ENCODE measurements at places on chromosomes 1 and 21.

DNA sequence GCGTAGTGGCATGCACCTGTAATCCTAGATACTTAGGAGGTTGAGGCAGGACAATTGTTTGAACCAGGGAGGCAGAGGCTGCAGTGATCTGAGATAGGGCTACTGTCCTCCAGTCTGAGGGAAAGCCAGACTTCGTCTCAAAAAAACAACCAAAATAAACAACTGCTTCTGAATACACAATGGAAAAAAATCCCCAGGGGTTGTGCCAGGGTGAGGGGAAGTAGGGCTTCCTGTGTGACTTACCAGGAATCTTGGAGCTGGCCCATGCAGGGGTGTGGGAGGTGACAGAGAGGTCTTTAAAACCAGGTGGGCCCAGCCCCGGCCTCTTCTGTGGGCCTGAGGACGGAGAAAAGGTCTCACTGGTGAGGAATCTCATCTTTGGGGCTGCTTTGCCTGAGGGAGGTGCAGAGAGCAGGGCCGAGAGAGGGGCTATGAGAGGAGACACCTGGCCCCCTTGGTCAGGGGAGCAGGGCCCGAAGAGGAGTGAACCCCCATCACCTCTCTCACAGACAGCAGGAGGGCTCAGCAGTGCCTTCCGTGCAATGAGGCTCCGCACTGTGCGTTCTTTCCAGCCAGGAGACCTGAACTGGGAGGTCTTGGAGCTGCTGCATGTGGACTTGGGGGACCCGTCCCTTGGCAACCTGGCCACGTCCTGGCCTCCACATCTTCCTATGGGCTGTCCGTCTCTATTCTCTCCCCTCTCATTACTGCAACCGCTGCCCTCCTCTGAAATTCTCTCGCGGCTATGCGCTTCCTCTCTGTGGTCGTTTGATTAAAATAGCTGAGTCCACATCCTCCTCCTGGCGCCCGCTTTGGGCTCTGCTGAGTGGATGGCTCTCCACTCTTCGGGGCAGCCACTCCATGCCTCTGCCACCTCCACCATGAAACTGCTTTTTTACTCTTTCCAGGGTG is 10.7 kb downstream of the PLA2G5 start:
- no peak for DNase-seq

GRCh38 chr21:37700641-37701202 is 215.5 kb downstream of the KCNJ6 start:
- peak; percentile 78 for DNase-seq

DNA sequence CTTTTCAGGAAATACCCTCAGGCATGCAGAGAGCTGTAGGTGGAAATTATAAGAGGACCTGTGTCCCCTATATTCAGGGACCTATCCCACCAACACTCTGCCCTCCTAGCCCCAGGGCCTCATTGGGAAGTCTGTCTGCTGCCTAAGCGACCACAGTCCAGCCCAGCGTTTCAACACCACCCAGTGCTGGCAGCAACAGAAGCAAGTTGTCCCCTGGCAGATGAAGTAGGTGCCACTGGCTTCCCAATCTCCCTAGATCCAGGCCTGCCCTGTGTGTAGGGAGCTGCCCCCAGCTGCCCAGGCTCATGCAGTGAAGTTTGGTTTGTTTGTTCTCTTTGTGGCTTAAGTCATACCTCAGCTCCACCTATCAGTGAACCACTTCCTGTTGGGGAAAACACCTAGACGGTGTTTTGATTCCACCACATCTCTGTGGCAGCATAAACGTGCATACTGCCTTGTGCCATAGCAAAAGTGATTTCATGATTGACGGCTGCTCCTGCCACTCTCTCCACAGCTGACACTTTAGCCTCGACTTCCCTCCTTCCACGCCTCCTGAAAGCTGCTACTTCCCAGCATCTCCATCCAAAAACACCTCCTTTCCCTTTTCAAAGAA is 8.1 kb upstream of the LEFTY1 start:
- DNase-seq: peak; percentile 59

DNA sequence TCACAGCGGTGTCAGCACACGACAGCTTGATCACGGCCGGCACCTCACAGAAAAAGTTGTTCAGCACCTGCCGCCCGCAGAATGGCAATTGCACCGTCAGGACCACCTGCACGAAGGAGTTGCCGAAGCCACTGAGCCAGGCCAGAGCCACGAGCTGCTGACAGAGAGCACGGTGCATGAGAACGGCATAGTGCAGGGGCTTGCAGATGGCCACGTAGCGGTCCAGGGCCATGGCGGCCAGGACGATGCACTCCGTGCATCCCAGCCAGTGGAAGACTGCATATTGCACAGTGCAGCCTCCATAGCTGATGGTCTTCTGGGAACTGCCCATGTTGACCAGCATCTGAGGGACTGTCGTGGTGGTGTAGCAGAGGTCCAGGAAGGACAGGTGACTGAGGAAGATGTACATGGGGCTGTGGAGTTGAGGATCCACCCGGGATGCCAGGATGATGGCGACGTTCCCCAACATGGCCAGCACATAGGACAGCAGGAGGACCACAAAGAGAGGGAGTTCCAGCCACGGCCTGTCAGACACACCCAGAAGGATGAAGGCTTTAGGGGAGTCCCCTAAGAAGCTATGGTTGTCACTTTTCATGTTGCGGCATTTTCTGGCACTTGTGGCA is 6.4 kb downstream of the OR2B11 start:
- DNase-seq: no peak

DNA sequence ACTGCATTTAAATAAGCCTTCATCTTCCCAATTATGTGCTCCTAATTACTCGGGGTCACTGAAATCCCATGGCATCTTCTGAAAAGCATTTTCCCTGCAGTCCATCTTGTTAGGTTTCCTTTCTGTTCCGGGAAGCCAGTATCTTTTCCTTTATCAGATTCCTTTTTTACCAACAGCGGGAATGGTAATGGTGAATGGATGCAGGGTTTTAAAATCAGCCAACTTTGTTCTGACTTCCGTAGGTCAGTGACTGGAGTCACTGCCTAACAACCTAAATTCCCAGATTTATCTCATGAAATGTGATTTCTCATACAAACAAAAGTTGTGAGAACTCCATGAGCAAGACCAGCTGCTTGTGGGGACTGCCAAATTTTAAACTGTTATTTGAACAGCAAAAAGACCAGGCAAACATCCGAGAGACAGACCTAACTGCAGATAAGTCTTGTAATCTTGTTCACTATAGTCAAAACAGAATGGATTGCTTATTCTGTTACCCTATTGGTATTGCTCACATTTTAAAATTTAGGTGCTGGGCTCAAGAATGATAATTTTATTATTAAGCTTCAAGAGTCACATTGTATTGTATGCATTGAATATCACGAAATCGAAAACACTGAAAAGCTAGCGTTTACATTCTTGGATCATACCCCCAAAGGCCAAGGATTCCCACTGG is 1.2 kb upstream of the RWDD3 start:
- no peak for DNase-seq

- DNase-seq: no peak
Observed at GRCh38 chr1:19559641-19560040, 74.3 kb upstream of the CAPZB start.

DNA sequence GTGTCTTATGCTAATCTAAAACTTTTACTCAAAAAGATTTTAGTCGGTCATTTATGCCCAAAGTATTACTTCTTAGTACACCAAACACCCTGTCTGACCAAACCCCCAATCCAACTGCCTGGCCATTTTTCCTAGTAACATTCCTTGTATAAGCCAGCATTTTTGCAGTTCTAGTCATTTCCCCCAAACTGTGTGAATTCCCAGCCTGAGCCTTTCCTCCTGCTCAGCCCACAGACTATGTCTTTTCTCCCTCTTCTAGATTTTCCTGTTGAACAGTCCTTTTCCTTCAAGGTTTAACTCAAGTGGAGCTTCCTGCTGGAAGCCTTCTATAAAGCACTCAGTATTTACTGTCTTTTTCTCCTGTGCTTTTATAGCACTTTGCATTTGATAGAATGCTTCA is 843.8 kb downstream of the USP25 start:
- no peak for DNase-seq

DNA sequence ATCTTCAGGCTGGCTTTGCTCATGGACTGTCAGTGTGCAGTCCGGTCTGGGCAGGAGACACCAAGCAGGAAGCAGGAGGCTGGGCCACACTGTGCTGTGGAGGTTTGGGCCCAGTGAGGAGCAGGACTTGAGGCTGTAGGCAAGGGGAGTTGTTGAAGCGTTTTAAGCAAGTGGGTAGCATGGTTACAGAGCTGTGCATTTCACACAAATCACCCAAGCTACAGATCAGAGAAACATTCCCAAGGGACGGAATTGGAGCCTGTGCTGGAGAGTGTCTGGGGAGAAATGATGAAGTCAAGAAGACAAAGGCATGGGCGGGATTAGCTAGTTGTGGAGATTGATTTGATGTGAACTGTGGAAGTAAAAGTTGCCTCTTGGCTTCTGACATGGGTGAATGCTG is 60.9 kb downstream of the KIF21B start:
- peak; percentile 37 for DNase-seq

GRCh38 chr21:31997191-31997590 is 124.4 kb downstream of the HUNK start:
- DNase-seq: no peak

GRCh38 chr1:50521703-50522102 is 98.5 kb upstream of the DMRTA2 start:
- DNase-seq: no peak

GRCh38 chr1:212916481-212917133 is 33.7 kb upstream of the VASH2 start:
- no peak for DNase-seq

GRCh38 chr1:107247679-107248078 is 106.8 kb downstream of the NTNG1 start:
- no peak for DNase-seq

DNA sequence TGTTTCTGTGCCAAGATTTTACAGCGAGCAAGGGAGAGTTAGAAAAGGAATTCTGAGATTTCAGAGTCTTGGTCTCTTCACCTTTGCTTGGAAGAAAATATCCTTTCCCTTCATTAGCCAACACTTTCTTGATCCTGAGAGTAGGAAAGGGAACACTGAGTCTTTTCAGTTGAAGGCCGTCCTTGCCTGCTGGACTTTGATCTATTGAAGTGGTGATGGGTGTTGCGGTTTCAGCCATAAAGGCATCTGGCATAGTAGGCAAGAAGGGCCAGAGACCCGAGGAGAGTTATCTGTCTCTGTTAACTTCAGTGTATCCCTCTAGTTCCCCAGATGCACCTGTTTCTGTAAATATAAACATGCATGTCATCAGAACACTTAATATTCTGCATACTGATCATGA is 9.7 kb downstream of the SELE start:
- DNase-seq: no peak

DNA sequence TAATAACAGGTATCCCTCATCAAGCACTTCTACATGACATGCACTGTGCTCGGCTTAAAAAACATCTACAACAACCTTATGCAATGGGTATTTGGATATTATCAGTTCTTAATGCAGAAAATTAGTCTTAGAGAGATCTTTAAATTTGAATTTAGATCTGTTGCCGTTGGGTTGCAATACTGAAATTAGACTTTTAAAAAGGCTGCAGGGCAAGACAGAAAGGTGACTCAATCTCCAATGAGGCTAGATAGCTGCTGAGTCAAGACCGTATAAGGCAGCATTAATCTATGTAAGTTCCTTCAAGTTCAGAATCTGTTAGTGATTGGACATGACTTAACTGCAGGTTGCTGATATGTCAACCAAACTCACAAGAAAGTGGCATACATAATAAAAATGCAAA is 37.3 kb downstream of the OLFM3 start:
- DNase-seq: no peak
